ENCODE measurements at places on chromosomes 2 and 18. TPM values are rescaled to one million over a fixed set of nuclear protein-coding genes. Genes with fewer than 3 reads are reported as not detected.

The C1GALT1C1L gene
- 1.2 TPM for total RNA-seq

The GPBAR1 gene
- total RNA-seq = 0.92 TPM

The MC4R gene
- total RNA-seq = not detected

The CASP8 gene
- total RNA-seq = 14.2 TPM

The C1QL2 gene
- not detected for total RNA-seq

The MPPE1 gene
- total RNA-seq = 26.6 TPM

GRCh38 chr2:172376016-172376415 lies 51.4 kb upstream of the ITGA6 start:
- no peak for DNase-seq

- DNase-seq = no peak
Observed at GRCh38 chr2:45874344-45874743, 222.9 kb downstream of the PRKCE start.

DNA sequence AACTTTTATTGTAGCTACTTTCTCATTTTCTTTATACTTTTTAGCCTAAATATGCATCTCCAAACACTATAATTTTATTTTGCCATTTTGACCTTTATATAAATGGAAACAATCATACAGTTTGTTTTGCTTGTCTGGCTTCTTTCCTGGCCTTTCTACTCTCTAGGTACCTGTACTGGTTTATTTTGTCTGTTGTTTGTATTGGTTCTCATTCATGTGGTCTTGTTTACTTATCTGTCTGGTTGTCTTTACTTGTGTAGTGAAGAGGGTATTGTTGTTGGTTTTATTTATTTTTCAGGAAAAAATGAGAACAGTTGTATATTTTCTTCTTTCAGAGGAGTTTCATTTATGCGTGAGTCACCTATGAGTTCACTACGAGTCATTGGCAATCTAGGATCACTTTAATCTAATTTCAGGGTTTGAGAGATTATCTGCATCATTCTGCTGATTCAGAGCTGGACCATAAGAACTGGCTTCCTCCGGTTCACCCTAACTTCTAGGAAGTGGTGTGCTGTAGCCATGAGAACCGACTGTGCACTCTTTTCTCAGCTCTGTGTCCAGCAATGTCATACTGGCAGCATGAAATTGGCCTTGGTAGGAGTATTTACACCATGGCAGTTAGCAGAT lies 33.1 kb upstream of the HDAC4 start:
- no peak for DNase-seq

GRCh38 chr18:35580701-35581539 lies 620 bp upstream of the GALNT1 start:
- DNase-seq = no peak

GRCh38 chr2:224426656-224427055 lies 24.7 kb upstream of the FAM124B start:
- no peak for DNase-seq

DNA sequence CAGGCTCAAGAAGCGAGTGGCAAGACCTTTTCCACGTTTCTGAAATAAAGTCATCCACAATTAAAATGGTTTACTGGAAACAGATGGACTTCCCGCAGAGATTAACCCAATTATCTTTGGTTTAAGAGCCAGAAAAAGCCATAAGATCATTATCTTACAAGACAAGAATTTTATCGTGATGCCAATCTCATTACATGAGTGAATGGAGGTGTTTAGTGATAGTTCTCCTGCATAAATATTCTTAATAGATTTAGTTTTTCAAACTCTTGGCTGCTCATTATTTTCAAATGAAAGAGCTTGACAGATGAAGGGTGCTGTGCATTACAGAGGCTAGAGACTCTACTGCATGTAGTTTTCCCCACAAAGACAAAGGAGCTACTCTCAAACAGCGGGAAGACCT lies 1028.4 kb upstream of the PIK3C3 start:
- no peak for DNase-seq

GRCh38 chr2:1744151-1744445 lies 217 bp downstream of the PXDN start:
- no peak for DNase-seq

DNA sequence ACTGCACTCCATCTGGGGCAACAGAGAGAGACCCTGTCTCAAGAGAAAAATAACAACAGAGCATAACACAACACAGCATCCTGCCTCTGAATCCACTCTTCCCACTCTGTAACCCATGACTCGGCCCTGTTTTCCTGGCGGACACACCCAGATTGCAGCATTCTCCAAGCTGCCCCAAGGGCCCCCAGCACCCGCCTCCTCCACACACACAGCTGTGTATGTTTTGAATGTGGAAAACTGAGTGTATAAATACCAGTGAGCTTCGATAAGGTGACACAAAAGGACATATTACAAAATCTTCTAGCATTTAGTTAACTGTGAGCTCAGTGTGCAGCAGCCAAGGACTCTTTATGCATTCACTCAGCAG lies 13.0 kb downstream of the IMPA2 start:
- no peak for DNase-seq

DNA sequence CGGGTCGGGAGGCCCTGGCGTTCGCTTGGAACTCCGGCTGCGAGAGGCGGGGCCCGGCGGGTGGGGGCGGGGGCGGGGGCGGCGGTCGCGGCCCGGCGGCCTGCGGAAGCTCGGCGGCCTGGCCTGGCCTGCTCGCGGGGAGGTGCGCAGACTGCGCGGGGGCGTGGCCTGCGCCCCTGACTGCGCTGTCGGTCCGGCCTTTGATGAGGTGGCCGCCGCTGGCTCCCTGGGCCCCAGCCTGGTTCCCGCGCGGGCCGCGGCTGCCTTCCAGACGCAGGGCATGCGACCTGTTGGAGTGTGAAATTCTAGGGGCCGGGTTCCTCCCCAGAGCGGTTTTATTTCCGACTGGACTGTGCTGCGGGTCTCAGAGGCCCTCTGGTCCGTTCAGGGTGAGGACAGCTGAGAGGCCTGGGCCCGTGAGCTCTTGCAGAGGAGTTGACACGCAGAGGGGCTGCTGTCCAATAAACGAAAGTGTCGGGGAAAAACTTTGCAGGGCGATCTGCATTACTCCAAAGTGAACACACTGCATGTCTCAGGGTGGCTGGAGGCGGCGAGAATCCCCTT lies 629 bp downstream of the NRBP1 start:
- DNase-seq = no peak

DNA sequence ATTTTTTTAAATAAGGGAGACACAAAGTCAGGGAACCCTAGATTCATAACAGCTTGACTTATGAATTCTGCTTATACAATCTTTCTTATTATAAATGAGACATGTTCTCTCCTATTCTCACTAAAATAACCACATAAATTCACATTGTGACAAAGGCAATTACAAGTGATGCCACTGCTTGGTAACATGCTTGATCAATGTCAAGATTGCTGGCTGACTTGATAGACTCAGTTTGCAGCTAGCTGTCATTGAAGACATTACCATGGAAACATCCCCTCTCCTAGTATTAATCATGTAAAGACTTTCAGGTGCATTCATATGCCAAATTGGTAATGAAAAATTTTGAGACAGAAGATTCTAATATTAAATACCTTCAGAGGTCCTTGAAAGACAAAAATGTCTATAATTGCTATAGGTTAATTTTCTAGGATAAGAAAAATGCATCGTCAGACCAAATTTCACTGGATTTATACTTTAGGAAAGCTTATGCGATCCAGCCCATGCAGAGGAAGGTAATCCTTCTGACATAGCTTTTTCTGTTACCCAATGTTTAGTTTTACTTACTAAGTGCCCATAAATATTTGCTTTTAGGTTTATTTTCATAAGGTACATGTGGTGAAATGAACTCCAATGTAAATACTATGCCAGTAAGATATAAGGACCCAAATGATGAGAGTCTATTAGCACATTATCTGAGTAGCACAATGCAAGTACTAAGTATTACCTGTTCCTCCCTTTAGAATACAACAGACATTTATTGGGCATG lies 32.6 kb upstream of the ENOSF1 start:
- no peak for DNase-seq

DNA sequence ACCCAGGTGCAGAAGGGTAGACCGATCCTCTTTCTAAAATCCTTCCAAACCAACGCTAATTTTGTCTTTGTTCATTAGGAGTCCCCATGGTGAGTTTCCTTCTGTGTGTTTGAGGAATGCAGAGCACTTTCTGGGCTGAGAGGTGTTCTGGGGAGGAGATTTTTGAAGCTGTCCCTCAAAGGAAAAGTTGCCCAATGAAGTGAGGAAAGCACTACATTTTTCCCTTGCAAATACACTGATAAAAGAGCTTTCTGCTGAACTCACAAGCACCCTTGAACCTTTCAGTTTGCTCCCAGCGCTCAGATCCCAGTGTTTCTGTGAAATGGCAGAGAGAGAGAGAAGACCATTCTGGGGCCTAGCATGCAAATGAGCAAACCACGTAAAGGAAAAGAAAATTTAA lies 299.6 kb upstream of the FANCL start:
- DNase-seq = no peak

GRCh38 chr2:85132834-85133637 lies at the start of gene TCF7L1:
TCF7L1 (plus strand) TSS chr2:85133392; CDS start chr2:85133685, 293 bp downstream.
- DNase-seq = no peak

- no peak for DNase-seq
Observed at GRCh38 chr18:12092398-12093229, 1.0 kb upstream of the ANKRD62 start.
